Right renal cortex interstitium (tissue), 3 donors: ENCODE measurements at places on chromosomes 5 and 9. TPM values are rescaled to one million over a fixed set of nuclear protein-coding genes. Genes with fewer than 3 reads are reported as not detected.

Gene IL4
- polyA plus RNA-seq, result not detected

DNA sequence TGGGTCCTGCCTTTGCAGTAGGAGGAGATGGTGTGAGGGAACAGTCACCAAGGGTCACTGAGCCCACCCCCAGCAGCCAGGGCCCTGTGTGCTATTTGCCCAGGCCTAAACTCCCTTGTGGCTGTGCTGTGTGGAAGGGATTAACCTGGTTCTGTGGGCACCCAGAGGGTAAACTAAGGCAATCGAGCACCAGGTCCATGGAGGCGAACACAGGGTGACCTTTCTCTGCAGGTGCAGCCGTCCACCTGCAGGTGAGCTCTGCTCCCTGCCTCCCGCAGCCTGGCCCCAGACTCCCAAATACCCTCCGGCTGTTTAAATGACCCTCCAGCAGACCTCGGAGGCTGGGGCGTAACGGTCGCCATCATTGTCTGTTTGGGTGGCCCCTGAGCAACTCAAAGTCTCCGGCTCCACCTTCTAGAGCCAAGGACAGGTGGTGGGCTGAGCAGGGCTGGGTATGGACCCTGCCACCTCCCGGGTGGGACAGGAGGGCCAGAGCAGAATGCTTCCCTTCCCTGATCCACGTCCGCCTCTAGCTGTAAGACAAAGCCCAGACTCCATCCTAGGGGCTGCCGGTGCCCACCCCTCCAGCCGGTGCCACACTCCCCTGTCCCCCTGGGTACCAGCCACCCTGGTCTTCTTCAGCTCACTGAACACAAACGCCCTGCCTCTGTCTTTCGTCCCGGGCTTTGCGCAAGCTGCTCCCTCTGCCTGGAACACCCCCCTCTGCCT is 34.1 kb upstream of the FIBCD1 start:
- no peak for DNase-seq

Gene SIT1
- 0.29 TPM for polyA plus RNA-seq

GRCh38 chr5:94672746-94673145 is 54.3 kb downstream of the SLF1 start:
- DNase-seq, result no peak

DNA sequence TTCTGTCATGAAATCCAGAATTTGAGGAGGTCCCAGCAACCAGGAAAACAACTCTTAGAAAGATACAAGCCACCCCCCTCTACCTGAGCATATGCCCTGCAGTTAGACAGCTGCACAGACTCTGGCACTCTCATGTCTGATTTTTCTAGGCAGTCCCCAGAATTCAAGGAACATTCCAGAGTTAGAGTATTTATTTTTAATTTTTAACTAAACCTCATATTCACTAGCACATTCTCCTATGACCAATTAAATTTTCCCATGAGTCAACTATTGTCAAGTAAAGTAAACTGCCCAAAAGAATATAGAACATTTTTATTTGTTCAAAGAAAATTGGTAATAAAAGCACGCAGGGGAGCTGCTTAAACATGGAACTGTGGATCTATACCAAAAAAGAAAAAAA is 490.5 kb upstream of the SEMA6A start:
- DNase-seq, result no peak

GRCh38 chr9:129287619-129288305 is 109.7 kb upstream of the IER5L start:
- no peak for DNase-seq

Gene ZNF367
- 8.4 TPM for polyA plus RNA-seq

- DNase-seq, result no peak
Observed at GRCh38 chr5:78593465-78593864, 55.1 kb downstream of the LHFPL2 start.

GRCh38 chr9:93523518-93524144 is 52.8 kb upstream of the PHF2 start:
- no peak for DNase-seq

DNA sequence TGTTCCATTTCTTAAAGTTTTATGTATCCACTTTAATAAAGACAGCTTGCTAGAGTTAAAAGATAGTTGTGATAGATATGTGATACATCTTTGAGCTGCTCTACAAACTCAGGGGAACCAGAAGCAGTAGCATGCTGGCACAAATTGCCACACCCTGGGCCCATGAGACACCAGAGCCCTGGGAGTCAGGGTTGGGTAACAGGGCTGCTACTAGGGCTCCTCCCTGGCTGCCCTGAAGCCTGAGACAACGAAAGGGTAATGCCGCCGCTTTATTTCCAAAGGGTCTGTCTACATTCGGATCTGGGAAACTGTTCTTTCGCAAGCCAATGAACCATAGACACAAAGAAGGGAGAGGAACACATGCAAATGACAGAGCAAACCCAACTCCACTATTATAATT is 29.2 kb downstream of the PTPN3 start:
- DNase-seq, result no peak

DNA sequence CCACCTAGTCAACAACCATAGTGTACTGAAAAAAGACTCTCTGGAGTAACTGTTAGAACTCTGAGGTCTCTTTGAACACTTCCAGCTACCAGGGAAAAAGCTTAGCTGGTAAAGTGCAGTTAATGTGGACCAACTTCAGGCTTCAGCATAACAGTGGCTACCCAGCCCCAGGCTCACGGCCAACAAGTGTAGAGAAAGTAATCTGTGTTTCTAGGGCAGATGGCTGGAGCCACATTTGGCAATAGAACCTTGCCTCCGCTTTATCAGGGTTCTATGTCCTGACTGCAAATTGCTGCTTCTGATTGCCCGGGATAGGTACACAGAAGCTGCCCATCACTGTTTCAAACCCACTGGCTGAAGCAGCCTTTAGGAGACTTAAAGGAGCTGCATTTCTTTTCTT is 76.0 kb upstream of the SIMC1 start:
- no peak for DNase-seq

Gene C5orf24
- polyA plus RNA-seq, result 107 TPM

Gene BTNL8
- 0.54 TPM for polyA plus RNA-seq

DNA sequence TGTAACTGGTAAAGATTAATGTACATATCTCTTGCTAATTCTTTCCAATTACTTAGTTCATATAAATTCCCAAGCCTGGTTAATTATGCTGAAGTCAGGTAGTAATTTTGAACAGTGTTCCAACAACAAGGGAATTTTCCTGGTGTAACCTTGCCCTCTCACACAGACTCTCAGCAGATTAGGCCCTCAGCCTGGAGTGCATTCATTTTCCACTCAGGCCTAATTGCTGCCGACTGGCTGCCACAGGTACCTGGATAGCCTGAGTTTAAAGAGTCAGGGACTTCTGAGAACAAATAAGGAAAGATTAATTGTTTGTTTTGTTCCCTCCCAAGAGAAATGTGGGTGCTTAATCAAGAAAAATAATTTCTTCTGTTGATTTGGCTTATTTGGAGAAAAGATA is 71.4 kb downstream of the PPIC start:
- DNase-seq, result no peak

Gene COL15A1
- 33.0 TPM for polyA plus RNA-seq

Gene SLC25A2
- polyA plus RNA-seq, result not detected

DNA sequence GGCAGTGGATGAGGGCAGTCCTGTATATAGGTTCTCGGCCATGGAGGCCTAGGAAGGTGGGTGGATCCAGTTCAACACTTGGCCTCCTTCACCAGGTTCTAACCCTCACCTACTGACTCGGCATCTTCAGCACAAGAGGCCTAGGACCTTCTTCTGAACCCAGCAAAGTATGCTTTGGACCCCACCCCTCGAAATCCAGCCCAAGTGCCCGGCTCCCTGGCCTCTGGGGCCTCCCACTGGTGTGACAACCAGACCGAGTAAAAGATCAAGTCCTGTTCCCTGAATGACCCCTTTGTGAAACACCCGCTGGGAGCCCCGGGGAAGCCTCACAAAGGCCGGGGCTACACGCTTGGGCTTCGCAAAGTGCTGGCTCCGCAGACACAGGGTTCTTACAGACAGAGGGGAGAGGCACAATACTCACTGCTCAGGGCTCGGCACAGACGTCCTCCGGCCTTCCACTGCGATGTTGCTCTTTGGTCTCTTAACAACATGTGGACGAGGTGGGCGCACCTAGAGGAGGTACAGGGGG is 47.0 kb downstream of the CRB2 start:
- no peak for DNase-seq

GRCh38 chr9:110638381-110638954 is 30.1 kb upstream of the MUSK start:
- no peak for DNase-seq

Gene ZNF608
- 60.2 TPM for polyA plus RNA-seq

Gene MAST4
- polyA plus RNA-seq, result 13.7 TPM

GRCh38 chr5:143349177-143349576 is 54.3 kb downstream of the NR3C1 start:
- DNase-seq, result no peak

GRCh38 chr9:74804018-74804385 is 83.7 kb downstream of the TRPM6 start:
- no peak for DNase-seq

- no peak for DNase-seq
Observed at GRCh38 chr5:158514319-158514985, 585.3 kb downstream of the EBF1 start.

Gene LCN2
- 0.29 TPM for polyA plus RNA-seq

- DNase-seq, result peak; percentile 56
Observed at GRCh38 chr5:87899208-87899661, 369.4 kb downstream of the TMEM161B start.

Gene EEIG1
- 33.9 TPM for polyA plus RNA-seq

DNA sequence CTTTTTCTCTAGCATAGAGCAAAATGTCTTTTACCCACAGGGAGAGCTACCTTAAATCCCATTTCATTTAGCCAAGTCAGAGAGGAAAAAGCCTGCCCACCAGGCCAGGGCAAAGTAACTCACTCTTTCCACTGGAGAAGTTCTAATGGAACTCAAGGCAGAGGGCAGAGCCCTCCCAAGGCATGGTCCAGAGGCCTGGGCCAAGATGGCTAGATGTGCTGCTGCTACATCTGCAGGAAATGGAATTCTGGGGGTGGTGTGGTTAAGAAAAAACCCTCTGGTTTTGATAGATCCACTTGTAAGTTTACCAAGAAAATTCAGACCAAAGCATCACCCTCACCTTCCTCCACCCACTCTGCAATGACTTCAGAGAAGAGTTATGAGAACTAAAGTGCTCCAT is 37.3 kb downstream of the CSF2 start:
- no peak for DNase-seq

- DNase-seq, result no peak
Observed at GRCh38 chr5:72035831-72036230, 71.4 kb upstream of the MAP1B start.

DNA sequence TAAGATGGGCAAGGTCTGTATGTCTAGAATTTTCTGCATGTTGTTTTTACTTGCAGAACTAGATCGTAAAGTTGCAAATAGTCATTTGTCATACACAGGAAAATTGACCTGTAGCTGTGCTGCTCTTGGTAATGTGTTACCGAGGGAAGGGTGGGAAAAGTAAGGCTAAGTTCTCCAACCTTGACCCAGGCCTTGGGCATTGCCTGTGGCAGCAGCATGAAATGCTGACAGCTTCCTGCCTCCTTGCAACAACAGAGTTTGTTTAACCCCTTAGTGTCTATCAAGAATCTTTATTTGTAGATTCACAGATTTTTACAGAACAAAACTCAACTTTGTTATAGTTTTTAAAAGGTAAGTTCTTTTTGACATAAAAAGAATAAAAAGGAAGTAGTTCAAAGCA is 48.3 kb downstream of the ERCC6L2 start:
- DNase-seq, result no peak

GRCh38 chr5:96780626-96781025 is 27.1 kb downstream of the ERAP1 start:
- DNase-seq, result no peak

- DNase-seq, result no peak
Observed at GRCh38 chr5:122330881-122331280, 18.8 kb downstream of the SNCAIP start.

DNA sequence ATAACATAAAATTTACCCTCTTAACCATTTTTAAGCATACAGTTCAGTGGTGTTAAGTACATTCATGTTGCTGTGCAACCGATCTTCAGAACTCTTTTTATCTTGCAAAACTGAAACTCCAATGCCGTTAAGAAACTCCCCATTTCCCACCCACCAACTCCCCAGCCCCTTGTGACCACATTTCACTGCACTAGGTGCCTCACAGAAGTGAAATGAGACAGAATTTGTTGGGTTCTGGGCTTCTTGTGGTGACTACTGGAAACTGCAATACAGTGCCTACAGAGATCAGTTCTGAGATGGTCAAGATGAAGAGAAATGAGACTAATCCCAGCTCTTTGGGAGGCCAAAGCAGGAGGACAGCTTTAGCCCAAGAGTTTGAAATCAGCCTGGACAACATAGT is 202.1 kb upstream of the SLC30A5 start:
- no peak for DNase-seq

DNA sequence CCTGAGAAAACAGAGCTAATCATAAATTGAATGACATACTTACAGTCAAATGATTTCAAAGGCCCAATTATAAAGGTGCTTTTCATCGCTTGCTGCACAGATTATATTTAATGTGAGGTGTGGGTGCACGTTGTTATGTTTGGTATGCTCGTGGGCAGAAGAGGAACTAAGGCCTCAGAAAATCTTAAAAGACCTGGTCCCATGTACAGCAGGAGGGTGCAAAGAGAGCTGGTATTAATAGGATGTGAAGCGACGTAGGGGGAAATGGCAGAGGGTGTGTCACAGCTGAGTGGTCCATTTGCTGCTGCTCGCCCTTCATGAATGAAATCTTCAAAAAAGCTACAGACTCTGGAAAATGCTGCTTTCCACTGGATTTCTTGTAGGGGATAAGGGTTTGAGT is 40.5 kb upstream of the IFNK start:
- no peak for DNase-seq

DNA sequence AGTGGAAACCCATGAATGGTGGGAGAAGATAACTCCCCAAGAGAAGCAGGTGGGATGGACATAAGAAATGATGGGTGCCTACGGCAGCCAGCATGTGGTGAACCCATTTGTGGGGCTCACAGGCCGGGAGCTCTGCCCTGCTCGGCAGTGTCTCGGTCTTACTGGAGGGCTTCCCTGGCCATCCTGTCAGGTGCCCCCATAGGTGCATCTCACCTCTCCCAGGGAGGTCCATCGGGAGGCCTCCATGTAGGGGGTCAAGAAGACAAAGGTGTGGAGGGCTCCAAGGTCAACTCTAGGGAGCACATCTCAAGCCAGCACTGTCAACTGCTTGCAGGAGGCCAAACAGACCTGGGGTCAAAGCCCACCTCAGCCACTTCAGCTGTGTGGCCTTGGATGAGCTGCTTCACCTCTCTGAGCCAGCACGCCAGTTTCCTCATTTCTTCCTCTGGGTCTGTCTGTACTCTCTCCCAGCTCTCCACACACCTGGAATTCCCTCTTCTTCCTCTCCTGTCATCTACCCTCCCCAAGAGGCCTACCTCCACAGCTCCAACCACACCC is 10.5 kb upstream of the ADGRD2 start:
- DNase-seq, result no peak

Gene APC
- polyA plus RNA-seq, result 30.4 TPM

Gene PCDHA11
- 0.19 TPM for polyA plus RNA-seq

Gene NTNG2
- polyA plus RNA-seq, result 0.46 TPM

DNA sequence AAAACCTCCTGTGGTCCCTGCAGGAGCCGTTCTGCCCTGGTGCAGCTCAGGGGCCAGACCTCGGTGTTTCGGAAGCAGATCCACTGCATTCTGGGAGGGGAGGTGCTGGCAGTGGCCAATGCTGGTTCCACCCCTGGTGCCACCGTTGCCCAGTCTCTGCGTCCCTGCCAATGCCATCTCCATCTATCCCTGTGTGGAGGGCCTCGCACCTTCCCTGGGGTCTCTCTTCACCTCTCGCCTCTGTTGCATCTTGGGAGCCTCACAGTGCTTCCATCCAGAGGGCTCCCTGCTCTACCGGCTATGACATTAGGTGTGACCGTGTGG is 15.3 kb downstream of the NCS1 start:
- no peak for DNase-seq

- DNase-seq, result no peak
Observed at GRCh38 chr9:135338546-135338945, 141.0 kb upstream of the PPP1R26 start.
